ENCODE measurements at places on chromosomes 5 and 9.

- DNase-seq = peak; percentile 1
Measured at GRCh38 chr9:19085295-19085694, 17.4 kb downstream of the HAUS6 start.

DNA sequence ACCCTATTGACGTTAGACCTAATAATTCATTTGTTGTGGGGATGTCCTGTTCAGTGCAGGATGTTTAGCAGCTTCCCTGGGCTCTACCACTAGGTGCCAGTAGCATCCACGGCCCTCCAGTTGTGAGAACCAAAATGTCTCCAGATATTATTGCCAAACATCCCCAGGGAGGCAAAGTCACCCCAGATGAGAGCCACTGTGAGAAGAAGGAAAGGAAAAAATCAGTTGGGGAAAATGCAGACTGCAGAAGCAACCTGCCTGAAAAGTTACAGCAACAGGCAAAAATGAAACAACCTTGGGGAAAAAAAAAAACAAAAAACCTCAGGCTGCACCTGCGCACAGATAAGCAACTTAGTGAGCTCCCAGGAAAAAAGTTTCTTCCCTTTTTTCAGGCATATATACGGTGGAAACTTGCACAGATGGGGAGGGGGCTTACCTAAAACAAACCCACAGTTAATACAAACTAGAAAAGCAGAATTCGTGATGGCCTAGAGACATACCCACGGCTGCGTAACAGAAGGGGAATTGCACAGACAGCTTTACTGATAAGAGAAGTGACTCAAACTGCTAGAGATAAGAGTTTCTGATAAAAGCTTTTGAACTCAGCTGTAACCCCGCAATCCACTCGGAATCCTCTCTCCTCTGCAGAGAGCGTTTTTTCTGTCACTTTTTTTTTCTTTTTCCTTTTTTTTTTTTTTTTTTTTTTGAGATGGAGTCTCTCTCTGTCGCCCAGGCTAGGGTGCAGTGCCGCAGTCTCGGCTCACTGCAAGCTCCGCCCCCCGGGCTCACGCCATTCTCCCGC, 29.8 kb upstream of the FBP1 start:
- DNase-seq = peak; percentile 54

DNA sequence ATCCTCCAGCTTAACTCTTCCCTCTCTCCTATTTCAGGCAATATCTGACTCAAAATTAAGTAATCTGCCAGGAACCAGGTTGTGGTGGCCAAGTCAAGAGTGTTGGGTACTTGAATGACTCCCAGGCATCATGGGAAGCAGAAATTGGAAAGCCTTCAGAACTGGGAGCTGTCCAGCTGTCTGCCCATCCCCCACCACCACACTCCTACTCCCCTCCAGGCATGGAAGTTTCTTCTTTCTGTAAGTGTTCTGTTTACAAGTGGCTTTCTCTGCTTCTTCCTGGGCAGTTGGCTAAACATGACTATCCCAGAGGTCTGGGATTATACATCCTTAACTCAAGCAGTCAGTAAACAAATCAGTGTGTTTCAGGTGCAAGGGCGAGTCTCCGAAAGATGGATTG, 14.6 kb upstream of the PBX3 start:
- DNase-seq = no peak

- DNase-seq = no peak
Measured at GRCh38 chr5:956941-957747, 51.5 kb upstream of the NKD2 start.

GRCh38 chr5:61974680-61975079, 331.3 kb upstream of the KIF2A start:
- no peak for DNase-seq

DNA sequence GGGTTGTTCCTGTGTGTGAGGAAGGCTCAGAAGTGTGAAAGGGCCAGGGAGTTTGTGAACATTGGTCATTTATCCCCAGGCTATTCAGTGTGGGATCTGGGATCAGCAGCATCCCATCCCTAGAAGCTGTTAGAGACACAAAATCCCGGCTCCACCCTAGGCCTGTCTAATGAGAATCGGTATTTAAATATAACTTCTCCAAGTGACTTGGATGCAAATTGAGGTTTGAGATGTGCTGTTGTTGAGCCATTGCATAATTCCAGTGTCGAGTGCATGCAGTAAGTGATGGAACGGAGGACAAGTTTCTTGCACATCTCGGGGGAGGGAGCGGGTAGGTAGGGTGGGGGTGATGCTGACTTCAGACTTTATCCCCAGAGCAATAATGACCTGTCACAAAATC, 138.3 kb downstream of the FBXL7 start:
- DNase-seq = no peak

GRCh38 chr5:129930221-129930620, 26.0 kb downstream of the CHSY3 start:
- DNase-seq = no peak

DNA sequence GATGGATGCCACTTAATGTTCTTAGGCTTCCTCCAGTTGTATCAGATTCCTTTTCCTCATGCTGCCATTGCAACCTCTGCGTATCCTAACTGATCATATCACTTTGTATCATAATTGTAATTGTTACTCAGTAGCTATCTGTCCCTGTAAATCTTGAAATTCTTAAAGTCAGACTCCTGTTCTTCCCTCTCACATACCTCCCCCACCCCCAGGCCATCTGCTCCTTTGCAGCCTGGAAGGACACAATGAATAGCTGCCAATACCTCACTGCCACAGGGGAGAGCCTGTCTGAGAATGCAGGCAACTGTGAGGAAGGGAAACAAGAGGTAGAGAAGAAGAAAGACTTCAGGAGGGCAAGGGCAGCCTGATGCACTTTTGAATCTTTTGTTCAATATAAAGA, 228.5 kb downstream of the ENC1 start:
- no peak for DNase-seq

DNA sequence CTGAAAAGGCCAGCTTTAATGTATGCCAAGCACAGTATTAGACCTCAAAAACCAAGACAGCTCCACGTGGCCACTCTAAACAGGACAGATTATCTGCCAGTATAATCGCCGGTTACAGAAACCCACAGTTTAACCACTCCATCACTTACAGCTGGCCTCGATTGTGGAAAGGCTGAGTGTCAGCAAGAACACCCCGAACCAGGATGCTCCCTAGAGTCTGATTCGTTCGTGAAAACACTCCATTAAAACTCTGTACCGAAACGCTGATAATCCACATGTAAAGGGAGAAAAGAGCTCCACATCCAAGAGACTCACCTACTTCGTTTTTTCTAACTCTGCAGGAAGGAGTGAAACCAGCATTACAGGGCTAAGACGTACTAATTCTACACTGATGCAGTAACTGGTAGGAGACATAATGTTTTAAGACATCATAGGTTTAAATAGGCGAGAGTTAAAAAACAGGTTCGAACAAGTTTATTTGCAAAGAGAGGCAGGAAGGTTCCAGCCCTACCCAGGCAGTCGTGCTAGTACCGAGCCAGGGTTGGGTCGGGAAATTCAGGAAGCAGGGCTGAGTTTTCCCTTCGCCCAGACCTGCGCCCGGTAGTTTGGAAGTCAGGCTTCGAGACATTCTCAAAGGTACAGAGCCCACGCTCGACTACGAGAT, 949 bp downstream of the SERINC5 start:
- DNase-seq = no peak

GRCh38 chr5:91058575-91058974, 324.5 kb downstream of the ARRDC3 start:
- DNase-seq = no peak

GRCh38 chr9:68545033-68545705, 4.5 kb upstream of the TMEM252 start:
- DNase-seq = no peak

DNA sequence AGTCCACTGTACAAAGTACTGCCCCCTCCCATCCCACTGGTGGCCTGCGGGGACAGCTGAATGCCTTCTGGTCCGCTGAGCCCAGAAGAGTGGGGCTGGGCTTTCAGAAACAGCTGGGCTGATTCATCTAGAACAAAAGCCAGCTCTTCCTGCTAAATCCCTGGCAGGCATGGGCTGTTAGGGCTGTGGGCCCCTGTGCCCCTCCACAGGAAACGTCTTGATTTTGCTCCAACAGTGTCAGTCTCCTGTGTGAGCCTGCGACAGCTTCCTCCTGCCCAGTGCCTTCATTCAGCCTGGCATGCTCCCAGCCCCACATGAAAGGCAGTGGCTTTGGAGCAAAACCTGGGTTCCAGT, 6.9 kb upstream of the GSN start:
- peak; percentile 55 for DNase-seq

GRCh38 chr9:95189251-95190098, 128.0 kb downstream of the FANCC start:
- peak; percentile 29 for DNase-seq

DNA sequence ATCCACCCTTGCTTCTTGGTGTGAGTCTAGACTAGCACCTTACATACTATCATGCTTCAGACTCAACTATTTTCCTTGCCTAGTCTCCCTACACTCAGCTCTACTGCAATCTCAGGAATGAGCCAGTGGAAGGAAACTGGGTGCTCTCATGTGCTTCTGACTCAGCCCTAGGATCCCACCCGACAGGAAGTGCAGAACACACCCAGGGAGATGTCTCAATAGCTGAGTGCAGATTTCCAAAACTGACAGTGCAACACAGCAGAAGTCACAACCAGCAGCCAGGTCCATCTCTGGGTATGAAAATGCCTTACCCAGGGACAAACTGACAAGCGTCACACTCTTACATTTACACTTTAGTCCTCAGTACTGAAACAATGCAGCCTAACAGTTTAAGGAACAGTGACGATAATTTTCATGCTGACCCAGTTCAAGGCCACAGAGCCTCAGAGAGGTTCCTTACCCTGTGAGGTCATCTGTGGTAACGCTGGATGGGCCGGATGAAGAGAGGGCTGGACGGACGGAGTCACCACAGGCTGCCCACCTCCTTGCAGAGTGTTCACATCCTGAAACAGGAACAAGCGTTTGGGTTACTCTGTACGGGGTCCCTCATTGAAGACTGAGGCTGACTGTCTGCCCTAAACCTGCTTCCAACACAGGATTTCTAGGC, 33.0 kb downstream of the FKBP15 start:
- DNase-seq = no peak

GRCh38 chr5:8842971-8843551, 702.8 kb downstream of the SEMA5A start:
- DNase-seq = peak; percentile 59

- no peak for DNase-seq
Measured at GRCh38 chr9:1201262-1201661, 151.1 kb downstream of the DMRT2 start.

DNA sequence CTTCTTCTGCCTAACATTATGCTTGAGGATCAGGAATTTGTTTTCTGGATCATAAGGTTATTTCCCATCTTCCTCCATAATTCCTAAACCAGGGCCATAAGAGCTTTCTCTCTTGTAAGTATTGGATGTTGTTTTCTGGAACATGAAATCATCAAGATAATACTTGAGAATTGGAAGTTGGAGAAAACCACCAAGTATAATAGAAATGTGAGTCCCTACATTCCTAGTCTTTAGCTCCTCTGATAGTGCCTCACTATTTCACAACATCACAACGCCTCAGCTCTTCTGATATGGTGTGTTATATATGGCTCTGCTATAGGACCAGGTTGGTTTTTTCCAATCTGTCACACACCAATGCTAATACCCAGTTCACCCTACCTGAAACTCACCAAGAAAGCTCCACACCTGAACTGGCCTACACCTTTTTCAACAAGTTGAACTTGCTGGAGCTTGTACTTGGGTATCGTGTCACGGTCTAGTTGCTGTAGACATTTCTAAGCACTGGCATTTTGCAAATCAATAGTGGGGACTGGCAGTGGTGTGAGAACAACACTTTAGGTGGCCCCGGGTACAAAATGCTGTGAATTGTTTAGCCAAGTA, 141.1 kb downstream of the ACTBL2 start:
- no peak for DNase-seq

- no peak for DNase-seq
Measured at GRCh38 chr5:55141945-55142690, 17.9 kb upstream of the GPX8 start.

DNA sequence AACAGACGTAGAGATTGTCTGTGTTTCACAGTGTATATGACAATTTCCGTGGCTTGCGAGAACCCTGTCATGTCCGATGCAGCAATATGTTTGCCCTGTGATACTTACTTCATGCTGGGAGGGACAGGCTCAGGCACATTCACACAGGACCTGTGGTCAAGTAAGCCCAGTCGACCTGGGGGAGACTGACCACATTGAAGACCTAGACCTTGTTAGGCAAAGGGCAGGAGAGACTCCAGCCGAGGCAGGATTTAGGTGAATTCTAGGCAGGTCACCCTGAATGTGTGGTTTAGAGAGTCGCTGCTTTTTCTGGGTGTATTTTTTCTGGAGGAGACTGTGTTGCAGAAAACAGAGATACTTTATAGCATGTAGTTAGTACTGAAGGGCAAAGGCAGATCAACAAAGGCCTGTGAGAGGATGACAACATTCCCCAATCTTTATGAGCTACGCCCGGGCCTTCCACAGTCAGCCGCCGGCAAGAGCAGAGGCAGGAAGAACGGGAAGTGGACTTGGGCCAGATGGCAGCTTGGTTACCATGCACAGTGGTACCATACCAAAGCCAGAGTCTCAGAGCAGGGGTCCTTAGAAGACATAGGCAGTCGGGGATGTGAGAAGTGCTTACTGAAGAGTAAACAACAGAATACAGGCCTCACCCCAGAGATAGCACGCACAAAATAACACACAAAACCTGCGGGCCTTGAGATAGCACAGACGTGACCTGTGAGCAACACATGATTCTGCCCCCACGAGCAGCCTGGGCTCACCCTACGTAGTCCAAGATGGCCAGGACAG, 220.7 kb downstream of the CACNA1B start:
- DNase-seq = no peak

DNA sequence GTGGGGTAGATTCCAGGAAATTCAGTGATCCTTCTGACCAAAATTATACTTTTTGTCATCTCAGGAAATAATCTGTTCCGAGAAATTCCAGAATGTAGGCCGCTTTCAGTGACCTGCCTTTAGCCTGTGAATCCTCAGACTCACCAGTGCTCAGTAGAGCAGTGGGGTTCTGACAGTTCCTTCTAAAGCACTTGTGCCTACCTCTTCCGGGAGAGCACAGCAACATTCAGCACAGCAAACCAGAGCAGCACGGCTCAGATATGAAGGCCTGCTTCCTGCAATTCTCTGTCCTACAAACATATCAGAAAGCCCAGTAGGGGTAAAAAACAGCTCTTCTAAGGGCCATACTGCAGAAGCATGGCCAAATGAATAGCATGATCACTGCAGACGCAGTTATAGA, 15.0 kb downstream of the FANCC start:
- no peak for DNase-seq

GRCh38 chr5:54470128-54470527, 14.6 kb downstream of the HSPB3 start:
- no peak for DNase-seq

DNA sequence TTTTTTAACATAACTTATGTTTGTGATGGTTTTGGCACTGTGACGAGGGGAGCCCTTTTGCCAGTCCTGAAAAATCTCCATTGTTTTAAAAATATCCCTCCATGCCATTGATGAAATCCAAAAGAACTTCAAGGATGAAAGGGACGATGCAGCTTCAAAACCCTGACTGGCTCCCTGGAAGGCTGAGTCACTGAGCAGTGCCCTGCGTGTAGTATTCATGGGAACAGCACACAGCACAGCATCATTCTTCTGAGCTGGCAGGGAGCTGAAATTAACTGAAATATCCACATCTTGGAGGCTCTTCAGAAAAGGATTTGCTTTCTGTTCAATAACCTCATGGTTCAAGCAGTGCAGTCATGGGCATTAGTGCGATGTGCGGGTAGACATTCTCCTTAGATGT, 29.7 kb downstream of the PDE4D start:
- DNase-seq = no peak

- no peak for DNase-seq
Measured at GRCh38 chr9:19656704-19657103, 132.1 kb downstream of the SLC24A2 start.
